ENCODE measurements at places on chromosomes 3 and 15.

- no peak for DNase-seq
Measured at GRCh38 chr15:67329984-67330733, 75.6 kb downstream of the IQCH start.

DNA sequence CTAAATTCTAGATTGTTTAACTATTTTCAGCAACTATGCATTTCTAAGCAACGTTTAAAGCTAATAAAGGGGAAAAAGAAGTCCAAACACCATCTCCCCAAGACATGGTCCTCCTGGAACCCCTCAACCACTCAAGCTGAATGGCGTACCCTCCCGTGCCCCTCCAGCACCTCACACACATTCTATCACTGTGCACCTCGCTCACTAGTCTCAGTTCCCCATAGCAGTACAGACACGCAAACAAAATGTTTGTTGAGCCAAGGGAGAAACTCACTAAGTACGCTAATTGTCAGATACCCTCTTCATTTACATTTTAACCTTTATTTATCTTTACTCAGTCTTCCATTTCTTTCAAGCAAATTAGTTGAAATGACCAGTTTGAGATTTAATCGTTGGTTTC lies 48.8 kb downstream of the ACAP2 start:
- DNase-seq, result no peak

DNA sequence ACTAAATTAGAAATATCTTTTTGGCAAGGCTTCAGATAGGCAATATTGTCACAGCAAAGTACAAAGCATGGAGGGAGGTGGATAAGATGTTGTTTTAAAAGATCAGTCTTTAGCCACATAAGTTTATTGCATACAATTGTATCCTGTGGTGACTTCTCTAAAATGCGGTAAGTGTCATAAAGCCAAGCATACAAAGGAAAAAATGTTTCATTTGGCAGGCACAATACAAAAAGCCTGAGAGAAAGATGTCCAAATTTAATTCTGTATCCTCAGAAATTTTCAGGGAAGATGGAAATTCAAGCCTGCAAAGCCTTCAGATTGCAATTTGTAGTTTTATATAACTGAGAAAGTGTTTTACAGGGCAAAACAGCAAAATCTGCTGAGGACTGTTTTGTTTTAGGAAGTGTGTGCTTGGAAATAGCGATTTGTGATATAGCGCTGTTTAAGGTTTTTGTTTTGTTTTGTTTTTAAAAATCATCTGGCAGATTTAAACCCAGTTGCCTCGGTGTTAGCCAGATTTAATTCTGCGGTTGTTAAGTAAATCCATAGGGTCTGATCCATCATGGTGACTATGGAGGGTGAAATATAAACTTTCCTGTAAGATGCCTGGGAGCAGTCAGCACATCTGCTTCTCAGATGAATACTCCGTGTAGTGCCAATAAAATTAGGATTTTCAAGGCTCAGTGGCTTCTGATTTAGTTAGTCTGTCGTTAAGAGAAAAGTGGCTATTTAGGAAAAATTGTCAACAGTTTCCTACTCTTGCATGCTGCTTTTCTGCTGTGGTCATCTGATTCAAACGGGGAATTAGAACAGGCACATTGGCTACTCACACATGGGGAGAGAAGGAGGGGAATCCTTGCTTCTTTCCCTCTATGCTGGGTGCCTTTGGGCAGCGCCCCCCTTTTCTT lies 8.0 kb downstream of the KAT2B start:
- no peak for DNase-seq

DNA sequence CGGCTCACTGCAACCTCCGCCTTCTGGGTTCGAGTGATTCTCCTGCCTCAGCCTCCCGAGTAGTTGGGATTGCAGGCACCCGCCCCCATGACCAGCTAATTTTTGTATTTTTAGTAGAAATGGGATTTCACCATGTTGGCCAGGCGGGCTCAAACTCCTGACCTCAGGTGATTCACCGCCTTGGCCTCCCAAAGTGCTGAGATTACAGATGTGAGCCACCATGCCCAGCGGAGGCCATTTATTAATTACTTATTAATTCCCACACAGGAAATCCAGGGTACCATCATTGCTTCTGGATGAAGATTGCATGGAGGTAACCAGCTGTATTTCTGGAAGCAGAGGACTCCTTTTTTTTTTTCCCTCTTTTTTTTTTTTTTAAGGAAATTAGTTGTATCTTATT lies 37.8 kb downstream of the MAP4 start:
- DNase-seq, result no peak

GRCh38 chr3:196323691-196324090 lies 5.7 kb upstream of the DYNLT2B start:
- DNase-seq, result no peak

DNA sequence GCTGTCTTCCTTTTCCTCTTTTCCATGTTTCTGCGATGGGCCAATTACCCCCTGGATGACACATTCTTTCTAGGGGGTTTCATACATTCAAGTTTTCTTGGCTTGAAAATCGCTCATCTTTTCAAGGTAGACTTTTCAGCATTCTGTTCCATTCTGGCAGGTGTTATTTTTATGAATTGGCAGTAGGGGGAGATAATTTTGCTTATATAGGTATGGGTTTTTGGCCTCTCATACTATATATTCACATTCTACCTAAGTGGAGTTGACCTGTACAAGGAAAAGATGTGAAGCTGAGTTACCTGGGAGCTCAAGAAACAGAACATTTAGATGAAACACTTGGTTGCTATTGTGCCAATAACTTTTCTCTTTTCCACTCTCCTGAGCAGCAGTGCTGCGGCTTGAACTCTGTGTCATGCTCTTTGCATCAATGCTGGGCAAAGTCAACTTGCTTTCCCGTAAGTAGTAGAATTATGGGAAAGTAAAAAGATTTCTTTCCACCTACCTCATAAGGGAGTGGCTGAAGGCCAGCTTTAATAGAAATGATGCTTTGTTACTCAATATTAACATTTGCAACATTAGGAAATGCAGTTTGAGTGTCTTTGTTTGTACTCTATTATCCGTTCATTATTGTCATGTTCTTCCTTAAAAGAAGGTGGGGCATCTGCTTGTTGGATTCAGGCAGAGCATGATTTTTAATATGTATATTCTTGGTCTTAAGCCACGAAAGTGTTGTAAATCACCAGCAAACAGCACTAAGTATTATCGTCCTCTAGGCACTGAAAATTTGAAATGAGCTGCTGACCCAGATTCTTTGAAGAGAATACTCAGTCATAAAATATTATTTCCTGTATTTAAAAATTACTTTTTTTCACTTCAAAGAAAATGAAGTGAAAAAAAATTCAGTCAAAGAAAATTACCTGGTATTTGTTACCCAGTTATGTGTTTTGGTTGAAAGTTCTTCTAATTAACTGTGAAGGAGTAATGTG lies 27.7 kb upstream of the MFSD1 start:
- no peak for DNase-seq

GRCh38 chr15:32664796-32665195 lies 23.3 kb downstream of the SCG5 start:
- DNase-seq, result no peak

- no peak for DNase-seq
Measured at GRCh38 chr3:18744472-18744871, 319.3 kb upstream of the SATB1 start.

- no peak for DNase-seq
Measured at GRCh38 chr3:130457671-130458070, 59.3 kb upstream of the COL6A6 start.

- no peak for DNase-seq
Measured at GRCh38 chr15:77057072-77057471, 13.8 kb downstream of the TSPAN3 start.

DNA sequence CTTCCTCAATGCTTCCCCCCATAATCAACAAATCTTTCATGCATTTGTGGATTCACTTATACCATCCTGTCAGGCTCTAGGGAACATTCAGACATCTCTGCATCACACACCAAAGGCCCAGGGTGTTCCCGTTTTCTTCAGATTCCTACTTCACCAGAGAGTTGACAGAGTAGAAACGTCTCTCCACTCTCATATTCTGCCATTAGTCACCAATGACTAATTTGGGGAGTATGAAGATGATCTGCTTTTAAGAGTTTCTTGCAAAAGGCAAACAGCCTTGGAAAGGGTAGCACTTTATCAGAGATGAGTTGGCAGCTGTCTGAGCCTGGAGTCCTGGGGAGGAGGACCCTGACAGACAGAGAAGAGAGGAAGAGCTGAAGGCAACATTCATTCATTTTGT lies 55.8 kb upstream of the DGKG start:
- no peak for DNase-seq

GRCh38 chr3:141384575-141384974 lies 16.3 kb downstream of the ZBTB38 start:
- DNase-seq, result no peak

DNA sequence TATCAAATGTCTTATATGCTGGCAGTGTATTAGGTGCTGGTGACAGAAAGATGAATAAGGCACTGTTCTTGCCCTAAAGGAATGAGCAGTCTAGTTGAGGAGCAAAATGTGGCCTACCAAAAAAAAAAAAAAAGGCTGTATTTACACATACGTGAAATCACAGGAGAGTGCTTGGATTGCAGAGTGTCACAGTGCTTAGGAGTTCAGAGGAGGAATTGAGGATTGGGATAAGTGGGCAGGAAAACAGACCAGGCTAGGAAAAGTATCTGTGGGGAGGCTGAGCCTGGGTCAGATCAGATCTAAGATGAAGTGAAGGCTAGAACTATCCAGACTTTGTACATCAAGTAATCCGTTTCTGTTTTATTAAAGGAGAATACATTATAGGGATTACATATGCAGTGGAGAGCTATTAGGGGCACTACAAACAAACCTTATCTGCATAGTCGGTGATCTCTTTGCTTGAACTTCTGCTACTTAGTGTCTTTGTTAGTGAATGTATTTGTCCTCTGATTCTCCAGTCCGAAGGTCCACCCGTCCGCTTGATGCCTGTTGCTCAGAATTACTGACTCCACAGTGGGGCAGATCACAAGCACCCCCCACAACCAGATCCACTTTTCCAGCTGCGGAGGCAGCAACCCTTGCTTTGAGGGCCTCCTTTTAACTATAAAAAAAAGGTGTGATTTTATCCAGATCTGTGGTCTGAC lies 80.0 kb downstream of the FNDC3B start:
- DNase-seq, result no peak

DNA sequence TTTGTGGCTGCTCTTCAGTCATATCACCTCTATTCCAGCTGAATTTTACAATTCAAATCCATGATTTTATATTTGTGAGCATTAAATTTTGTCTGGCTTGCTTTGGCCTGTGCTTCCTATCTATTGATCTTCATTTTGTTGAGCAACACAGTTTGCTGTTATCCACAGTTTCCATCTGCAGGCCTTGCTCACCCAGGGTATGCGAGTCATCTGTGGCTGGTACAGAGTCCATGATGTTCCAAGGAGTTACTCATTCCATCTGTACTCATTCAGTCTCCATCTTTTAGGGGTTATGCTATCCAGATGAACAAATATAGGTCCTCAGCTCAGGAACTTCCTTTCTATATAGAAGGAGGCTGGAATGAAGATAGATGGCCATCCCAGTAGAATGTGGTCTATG lies 70.1 kb upstream of the CCK start:
- DNase-seq, result no peak

GRCh38 chr15:83854321-83854720 lies 200.4 kb downstream of the ADAMTSL3 start:
- no peak for DNase-seq

DNA sequence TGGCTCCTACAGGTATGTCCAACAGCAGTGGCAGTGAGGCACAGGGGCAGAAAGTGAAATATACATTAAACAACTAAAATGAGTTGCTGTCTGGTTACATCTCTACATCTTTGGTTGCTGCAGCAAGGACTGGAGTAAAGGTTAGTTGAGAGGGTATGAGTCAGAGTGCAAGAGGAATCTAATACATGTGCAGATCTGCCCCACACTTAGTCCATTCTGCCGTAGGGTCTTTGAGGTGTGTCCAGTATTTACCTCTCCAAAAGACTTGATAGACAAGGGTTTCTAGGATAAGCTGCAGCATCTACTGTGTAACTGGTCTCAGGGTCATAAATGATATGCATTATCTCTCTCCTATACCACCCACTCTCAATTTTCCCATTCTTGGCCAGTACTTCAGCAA lies 6.2 kb upstream of the NEDD4 start:
- DNase-seq, result no peak

- no peak for DNase-seq
Measured at GRCh38 chr3:139647866-139648435, 29.8 kb downstream of the NMNAT3 start.

- no peak for DNase-seq
Measured at GRCh38 chr3:17420668-17421067, 321.8 kb downstream of the TBC1D5 start.

- no peak for DNase-seq
Measured at GRCh38 chr3:16089521-16089920, 85.0 kb upstream of the GALNT15 start.

DNA sequence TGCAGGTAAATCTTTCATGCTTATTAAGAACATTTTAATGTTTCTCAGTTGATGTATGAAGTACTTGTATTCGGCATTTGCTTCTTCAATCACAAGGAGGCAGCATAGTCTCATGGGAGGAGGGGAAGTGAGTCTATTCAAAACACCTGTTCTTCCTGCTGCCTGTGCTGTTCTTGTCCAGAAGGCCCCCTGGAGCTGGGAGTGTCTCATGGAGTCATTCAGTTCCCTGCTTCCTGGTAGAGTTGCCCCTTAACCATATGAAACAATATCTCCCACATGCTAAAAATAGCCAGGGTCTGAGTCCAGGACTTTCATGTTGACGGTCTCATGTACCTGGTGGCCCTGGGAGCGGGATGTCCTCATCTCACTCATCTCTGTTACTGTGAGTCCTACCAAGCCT lies 15.5 kb upstream of the PPP1R2 start:
- no peak for DNase-seq

DNA sequence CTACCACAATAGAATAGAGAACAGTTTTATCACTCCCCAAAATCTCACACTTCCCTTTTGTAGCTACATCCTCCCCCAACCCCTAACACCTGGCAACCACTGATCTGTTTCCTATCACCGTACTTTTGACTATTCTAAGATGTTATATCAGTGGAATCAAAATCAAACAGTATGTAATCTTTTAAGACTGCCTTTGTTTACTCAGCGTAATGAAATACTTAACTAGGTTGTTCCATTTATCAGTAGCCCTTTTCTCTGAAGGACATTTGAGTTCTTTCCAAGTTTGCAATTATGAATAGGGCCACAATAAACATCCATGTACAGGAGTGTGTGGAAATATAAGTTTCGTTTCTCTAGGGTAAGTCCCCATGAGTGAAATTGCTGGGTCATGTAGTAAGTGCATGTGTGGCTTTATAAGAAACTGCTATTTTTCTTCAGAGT lies 372.3 kb downstream of the SV2B start:
- DNase-seq, result no peak

DNA sequence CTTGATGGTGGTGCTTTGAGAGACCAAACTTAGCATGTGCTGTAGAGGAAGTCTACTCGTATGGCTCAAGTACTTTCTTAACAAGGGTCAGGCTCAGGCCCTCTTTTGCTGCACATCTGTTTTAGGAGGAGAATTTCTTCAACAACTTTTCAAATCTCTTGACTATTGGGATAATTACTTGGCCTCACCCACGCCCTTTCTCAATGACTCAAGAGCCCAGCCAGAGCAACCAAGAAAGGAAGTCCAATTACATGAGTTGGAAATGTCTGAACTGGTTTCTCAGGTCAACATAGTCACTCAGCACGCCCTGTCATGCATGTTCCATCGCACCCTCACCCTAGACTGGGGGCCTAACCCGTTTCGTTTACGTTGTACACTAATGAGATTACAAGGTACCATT lies 44.8 kb upstream of the UMPS start:
- DNase-seq, result no peak
